ENCODE measurements at places on chromosomes 11 and 22.

- DNase-seq = peak; percentile 58
Measured at GRCh38 chr22:35379146-35379993, 1.5 kb upstream of the HMOX1 start.

- no peak for DNase-seq
Measured at GRCh38 chr11:312092-312816, 1.6 kb upstream of the IFITM1 start.

GRCh38 chr11:112752563-112752962 is 208.7 kb upstream of the NCAM1 start:
- no peak for DNase-seq

DNA sequence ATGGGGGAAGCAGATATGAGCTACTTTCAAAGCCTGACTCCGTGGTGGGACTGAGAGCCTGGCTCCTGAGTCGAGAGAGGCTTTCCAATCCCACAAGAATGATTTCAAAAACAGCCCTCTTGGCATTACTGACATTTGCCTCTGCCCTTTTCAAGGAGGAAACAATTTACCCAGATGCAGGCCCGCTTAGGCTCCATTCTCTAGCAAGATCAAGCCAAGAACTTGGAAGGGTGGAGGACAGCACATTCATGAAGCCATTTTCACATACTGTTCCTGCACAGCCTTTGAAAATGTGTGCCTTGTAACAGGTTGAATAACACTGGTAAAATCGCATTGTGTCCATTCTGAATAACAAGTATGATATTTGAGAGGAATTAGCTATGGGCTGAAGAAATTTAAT is 58.2 kb upstream of the EED start:
- no peak for DNase-seq

DNA sequence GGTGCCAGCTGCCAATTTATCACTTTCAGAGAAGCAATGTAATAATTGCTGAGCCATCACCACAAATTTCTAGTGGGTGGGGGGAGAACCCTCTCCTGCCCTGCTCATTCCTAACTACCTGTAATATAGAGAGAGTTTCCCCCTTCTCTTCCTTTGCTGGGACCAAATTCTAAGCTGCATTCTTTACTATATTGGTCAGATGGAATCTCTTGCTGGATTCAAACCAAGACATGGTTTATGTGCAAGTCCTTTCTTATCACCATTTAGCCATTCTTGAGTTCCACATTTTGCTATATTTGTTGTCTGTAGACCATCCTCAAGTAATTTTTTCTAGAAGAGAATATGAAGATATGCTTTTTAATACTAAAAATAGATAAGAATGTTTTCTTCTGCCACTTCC is 452.1 kb downstream of the MN1 start:
- DNase-seq = no peak

DNA sequence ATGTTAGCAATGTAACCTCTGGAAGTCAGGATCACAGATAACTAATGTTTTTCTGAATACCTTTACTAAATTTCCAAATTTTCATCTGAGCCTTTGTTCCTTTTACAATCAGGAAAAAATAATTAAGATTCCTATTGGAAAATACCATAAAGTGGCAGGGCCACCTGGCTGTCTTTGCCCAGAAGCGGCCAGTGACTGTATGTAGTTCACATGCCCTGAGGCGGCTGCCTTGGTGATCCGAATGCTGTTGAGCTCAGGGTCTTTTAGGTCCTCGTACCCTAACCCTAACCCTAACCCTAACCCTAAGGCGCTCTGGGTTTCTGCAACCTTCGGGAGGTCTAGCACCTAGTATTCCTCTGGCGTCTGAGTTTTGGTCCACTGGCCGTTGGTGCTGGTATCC is 8.5 kb upstream of the ARFGAP3 start:
- no peak for DNase-seq

DNA sequence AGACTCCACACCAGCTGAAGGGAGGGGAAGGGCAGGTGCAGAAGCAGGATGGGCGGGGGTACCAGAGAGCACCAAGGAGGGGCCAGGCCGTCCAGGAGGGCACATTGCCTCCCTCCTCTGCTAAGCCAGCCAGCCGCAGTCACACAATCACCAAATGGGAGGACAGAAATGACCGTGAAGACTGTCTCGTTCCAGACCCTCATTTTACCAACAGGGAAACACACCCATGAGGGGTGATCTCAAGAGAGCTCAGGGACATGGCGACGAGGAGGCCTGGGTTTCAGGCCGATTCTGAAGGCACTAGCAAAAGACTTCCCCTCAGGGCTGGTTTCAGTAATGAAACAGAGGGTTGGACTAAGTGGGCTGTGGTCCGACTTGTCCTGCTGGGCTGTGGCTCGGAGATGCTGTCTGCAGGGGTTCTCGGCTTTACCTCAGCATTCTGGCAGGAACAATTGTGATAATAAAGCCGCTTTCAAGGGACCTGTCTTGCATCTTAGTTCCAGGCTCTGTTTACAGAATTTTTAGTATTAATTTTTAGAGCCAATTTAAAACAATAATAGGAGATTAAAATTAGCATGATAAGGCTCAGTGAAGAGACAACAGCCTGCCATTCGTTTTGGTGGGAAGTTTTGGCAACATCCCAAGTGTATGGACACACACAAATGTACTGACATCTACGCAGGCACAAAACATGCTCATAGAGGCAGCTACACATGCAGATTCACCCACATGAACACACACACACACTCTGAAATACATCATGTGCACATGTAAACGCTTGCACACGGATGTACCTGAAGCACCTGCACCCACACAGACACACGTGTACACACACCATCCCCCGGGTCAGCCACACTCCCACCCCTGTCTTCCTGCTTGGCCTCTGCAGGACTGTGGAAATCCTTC is 2.0 kb upstream of the B3GAT1 start:
- no peak for DNase-seq

- DNase-seq = no peak
Measured at GRCh38 chr11:1399386-1400316, 9.9 kb downstream of the BRSK2 start.

DNA sequence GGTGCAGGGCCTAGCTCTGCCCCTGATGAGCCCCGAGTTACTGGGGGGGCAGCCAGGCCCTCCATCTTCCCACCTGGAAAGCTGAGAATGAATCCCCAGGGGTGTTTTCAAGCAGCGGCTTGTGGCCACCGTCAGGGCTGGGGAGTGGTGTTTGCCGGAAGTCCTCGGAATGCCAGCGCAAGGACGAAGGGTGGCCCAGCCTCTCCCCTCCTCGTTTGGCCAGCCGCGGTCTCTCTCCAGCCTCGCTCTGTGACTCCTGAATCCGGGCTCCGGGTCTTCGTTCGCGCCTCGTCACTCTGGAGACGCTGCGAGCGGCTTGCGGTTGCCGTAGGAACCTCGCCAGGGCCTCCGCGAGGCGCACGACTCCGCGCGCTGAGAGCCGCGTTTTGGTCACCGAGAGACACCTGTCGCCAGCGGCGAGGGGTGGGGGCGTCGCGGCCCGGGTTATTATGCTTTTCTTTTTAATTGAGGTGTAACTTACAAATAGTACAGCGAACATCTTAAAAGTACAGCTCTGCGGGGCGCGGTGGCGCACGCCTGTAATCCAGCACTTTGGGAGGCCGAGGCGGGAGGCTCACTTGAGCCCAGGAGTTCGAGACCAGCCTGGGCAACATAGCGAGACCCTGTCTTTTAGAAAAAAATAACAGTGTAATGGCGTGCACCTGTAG is 6.3 kb upstream of the KDELR3 start:
- peak; percentile 85 for DNase-seq

- no peak for DNase-seq
Measured at GRCh38 chr11:114483929-114484328, 44.7 kb downstream of the REXO2 start.

GRCh38 chr11:10247011-10247410 is 47.0 kb downstream of the SBF2 start:
- no peak for DNase-seq

GRCh38 chr22:37775785-37776638 is 31.7 kb upstream of the GCAT start:
- no peak for DNase-seq

DNA sequence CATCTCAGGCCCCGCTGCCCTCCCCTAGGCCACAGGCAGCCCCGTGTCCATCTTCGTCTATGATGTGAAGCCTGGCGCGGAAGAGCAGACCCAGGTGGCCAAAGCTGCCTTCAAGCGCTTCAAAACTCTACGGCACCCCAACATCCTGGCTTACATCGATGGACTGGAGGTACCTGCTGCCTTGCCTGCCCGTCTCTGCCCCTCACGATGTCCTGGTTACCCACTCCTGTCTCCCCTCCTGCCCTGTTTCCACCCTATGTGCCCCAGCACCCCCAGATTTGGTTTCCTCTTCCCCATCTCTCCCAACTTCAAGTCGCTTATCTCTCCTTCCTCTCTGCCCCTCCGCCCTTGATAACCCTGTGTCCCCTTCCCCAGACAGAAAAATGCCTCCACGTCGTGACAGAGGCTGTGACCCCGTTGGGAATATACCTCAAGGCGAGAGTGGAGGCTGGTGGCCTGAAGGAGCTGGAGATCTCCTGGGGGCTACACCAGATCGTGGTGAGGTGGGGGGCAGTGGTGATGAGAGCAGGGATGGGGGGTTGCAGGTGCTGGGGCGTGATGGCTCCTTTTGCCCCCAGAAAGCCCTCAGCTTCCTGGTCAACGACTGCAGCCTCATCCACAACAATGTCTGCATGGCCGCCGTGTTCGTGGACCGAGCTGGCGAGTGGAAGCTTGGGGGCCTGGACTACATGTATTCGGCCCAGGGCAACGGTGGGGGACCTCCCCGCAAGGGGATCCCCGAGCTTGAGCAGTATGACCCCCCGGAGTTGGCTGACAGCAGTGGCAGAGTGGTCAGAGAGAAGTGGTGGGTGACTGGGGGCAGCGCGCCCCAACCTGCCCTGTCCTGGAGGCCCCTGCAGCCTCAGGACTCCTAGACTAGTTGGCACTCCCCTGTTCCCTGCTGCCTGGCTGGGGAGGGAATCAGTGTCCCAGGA is 930 bp downstream of the SCYL1 start:
- DNase-seq = no peak

- no peak for DNase-seq
Measured at GRCh38 chr11:43905813-43906241, 25.2 kb downstream of the ALKBH3 start.

DNA sequence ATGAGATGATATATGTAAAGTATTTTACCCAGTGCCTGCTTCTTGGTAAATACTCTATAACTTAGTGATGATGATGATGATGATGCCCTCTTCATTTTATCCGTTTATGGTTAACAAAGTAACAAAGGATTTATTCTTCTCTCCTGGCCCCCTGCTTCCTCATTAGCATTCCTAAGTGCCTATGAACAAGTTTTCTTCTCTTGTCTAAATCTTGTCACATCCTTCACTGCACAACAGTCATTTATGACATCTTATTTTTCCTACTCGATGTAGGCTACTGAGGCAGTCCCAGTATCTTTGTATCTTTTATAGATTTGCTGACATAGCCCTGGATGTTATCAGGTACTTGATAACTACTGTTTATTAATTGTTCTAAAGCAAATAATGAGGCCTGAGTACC is 754.4 kb upstream of the ARHGAP42 start:
- no peak for DNase-seq

DNA sequence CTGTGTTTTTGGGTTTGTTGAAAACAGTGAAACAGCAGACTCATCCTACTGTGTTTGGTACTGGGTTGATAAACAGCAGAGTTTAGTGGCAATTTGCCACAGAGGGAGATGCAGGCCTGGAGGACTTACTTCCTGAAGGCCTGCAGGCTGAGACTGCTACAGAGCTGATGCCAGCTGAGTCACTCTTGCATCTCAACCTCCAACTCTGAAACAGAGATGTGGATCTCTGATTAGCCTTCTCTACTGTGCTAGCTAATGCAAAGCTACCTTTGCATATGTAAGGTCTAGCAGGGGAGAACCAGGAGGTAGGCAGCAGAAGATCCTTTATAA is 14.3 kb downstream of the ATP5MG start:
- no peak for DNase-seq

- no peak for DNase-seq
Measured at GRCh38 chr11:74008373-74009229, at the start of gene UCP3. TSS of gene UCP3 (minus strand) at chr11:74009085. CDS start at chr11:74007042, 2,043 bp downstream.

GRCh38 chr22:31206896-31207687 is 5.0 kb upstream of the LIMK2 start:
- no peak for DNase-seq

- no peak for DNase-seq
Measured at GRCh38 chr11:75849894-75850293, 34.9 kb downstream of the UVRAG start.

GRCh38 chr11:85844439-85845123 is 10.6 kb upstream of the CCDC83 start:
- DNase-seq = peak; percentile 21

DNA sequence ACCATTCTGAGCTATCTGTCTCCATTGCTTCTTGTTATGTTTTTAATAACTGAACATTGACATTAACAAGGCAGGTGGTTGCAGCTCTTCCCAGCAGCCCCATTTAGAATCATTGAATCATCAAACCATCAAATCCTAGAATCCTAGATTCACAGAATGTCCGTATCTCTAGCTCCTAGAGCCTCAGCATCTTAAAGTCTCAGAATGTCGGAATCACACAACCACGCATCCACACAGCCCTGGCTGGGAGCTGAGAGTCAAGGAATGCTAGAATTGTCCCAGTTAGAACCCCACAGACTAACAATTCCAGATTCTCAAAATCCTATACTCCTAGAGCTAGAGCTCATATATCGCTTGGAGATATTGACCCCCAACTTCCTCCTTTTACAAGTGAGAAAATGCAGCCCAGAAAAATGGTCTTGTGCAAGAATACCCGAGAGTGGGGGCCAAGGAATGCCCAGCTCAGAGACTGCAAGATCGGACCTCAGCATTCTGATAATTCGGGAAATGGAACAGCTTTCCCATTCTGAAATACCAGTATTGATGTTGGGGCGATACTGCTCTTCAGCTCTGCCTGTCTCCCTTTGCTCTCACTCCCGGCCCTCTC is 38.8 kb downstream of the PDE2A start:
- DNase-seq = no peak
